NCI-H2081 treated with DMSO at 0.1 percent for 48 hours (cell line): ENCODE measurements at places on chromosomes 6 and 20.

DNA sequence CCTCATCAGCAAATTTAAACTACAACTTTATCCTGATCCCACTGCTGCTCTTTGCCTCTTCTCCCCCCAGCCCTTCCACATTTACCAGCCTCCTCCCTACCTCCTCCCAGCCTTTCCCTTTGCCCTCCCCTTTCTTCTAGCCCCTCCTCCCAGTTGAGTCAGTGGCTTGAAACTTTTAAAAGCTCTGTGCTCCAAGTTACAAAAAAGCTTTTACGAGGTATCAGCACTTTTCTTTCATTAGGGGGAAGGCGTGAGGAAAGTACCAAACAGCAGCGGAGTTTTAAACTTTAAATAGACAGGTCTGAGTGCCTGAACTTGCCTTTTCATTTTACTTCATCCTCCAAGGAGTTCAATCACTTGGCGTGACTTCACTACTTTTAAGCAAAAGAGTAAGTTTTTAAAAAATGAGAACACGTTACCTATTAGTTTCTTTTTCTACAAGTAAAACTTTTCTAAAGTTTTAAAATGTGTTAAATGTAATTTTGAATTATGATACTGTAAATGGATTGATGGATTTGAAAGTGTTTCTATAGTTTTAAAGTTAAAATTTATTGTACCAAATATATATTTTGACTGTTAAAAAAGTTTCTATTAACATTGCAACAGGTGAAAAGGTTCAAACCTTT is at the start of gene GJA1:
TSS of gene GJA1 (plus strand) at position 203 of the 626 bp plus-strand sequence. CDS start 11,202 bp downstream, outside the sequence.
- no peak for DNase-seq

DNA sequence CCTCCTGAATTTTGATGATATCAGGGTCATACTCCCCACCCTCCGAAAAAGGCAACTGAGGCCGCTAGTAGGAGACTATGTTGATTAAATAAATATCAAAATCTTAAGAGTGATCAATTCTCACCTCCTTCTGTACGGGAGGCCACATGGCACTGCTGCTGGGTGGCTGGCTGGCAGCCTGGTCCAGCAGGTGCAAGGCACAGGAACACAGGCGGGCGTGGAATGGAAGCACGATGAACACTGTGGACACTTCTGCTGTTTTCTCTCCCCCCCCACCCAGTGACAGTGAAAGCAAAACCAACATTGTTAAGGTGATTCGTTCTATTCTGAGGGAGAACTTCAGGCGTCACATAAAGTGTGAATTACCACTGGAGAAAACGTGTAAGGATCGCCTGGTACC is 9.7 kb upstream of the CLDN20 start:
- DNase-seq, result no peak

DNA sequence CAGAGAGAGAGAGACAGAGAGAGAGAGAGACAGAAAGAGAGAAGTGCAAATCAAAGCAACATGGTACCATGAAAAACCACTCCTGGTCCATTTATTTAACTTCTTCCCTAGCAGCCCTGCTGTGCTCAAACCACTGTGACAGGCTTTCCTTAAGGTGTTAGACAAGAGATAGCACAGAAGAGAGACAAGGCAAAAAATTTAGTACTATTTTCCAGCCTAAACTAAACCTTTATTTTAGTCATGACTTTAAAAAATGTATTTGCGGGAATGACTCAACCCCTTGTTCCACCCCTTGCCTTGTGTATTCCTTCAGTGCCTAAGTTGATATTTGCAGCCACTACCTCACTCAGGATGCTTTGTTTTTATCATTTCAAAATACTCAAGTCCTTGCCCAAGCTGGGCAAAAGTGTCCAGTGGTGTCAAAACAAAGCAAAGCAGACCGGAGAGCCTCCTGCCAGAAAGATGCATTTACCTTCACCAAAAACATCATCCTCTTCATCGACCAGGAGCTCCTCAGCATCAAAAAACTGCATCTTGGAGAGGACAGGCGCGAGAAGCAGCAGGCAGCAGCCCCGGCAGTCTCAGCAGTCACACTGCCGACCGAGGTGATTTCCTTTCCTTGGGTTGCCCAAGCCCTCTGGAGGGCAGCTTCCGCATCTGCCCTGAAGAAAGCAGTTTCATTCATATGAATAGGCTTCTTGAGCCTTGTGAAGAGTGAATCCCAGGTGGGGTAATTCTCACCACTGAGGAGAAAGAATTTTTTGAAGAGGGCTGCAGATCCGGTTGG is at the start of gene RIPOR2:
TSS of gene RIPOR2 (minus strand) at position 595 of the 787 bp plus-strand sequence. CDS start at position 533, 62 bp downstream.
- no peak for DNase-seq

GRCh38 chr6:26332408-26332807 is 32.6 kb upstream of the BTN3A2 start:
- DNase-seq, result no peak

- no peak for DNase-seq
These were observed 145.1 kb downstream of the MRPL14 start for GRCh38 chr6:43982084-43982625.

DNA sequence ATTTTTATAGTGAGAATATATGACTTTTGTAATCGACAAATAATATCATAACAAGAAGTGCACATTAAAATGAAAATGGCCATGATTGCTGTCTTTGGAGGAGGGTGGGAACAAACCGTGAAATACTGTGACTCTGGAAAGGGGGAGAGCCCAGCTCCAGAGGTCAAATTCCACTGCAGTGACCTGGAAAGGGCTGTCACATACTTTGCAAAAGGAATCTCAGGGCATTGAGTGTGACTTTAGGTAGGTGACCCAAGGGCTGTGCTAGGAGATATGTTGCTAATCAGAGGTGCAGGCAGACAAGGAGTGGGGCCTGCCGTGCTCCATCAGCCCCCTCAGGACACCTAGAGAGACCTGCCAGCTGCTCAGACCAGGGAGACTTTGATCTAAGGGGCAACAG is 28.1 kb upstream of the BMP7 start:
- DNase-seq, result no peak

- DNase-seq, result no peak
These were observed 38.5 kb downstream of the DLGAP4 start for GRCh38 chr20:36344517-36345132.

DNA sequence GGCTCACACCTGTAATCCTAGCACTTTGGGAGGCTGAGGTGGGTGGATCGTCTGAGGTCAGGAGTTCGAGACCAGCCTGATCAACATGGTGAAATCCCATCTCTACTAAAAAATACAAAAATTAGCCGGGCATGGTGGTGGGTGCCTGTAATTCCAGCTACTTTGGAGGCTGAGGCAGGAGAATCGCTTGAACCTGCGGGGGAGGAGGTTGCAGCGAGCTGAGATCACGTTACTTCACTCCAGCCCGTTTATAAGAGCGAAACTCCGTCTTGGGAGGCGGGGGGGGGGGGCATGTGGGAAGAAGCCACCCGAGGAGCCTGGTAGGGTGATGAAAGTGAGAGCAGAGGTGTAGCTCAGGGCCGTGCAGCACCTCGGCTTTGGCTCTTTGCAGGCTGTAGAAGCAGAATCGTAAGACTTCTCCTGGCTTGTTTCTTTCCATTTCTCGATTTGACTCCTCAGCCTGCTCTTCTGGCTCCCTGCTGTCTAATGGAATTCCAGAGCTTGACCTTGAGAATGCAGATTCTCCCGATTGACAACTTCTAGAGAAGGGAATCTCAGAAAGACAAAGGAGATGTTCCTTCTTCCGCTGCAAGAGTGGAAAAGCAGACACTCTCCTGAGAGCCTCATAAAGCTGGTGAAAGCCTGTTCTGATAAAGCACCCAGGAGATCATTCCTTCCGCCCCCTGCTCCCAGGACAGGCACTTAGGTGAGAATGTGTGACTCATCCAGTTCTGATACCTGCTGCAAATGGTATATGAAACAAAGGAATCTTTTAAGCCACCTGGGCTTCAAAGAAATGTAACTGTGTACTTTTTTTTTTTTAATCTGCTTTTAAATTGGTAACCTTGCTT is 26.0 kb upstream of the PPP1R16B start:
- no peak for DNase-seq

DNA sequence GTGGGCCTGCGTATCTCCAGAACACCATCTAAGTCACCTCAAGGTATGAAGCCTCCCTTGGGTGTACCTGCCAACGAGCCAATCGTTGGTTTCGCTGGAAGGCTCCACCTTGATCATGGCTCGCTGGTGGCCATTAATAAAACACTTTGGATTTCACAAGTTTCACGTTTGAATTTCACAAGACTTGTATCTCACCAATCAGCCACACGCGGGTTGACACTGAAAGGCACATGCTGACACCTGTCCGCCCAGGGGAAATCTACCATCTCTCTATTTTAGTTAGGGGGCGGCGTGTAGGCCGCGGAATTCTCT is 586 bp upstream of the HMGA1 start:
- DNase-seq, result no peak

GRCh38 chr20:36094497-36094896 is 60.0 kb upstream of the EPB41L1 start:
- no peak for DNase-seq

DNA sequence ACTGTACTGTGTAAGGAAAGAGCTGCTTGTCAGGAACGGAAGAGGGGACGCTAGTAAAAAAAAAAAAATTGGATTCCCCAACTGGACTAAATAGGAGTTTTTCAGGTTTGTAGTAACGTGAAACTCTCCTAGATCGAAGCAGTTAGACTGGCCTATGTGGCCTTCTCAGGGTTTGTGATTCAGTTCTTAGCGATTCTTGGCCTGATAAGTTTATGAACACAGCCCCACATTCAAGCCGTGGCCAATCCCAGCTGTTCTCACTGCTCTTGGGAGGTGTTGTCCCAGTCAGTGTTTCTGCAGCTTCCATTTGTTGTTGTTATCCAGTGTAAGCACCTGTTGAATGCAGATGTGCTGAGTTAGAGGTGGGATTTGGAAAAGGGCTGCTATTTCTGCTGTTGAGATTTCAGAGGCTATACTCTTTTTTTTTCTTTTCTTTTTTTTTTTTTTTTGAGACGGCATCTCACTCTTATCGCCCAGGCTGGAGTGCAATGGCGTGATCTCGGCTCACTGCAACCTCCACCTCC is 29.7 kb downstream of the TAF8 start:
- no peak for DNase-seq

- no peak for DNase-seq
These were observed 8.9 kb downstream of the KCNK15 start for GRCh38 chr20:44754554-44754953.

DNA sequence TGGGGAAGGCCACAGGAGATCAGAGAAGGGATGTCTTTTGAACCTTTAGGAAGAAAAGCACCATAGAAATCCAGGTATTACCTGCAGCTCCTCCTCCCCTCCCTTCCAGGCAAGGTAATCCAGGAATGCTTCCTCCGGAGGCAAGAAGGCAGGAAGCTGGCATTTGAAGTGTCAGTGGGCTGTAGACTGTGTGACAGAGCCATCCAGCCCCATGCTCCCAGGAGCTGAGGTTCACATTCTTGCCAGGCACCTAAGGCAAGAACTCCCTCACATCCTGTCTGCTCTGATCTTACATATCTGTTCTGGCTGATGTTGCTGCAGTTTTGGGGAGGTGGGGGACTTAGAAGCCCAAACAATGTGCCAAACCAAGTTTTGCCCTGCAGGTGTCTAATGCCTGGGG is 27.8 kb upstream of the SCUBE3 start:
- no peak for DNase-seq
